ENCODE measurements at places on chromosomes 13 and 19. TPM values are rescaled to one million over a fixed set of nuclear protein-coding genes. Genes with fewer than 3 reads are reported as not detected.
A peak's percentile ranks its signal among the peaks of the same experiment; 100 is the strongest.

- no peak overlapping the region for H3K27ac ChIP-seq
- no peaks in the 10 kb centered on the region for H3K27me3 ChIP-seq
- H3K4me1 ChIP-seq: peaks cover 23% of the 10 kb centered on the region
- H3K36me3 ChIP-seq: peaks cover 32% of the 10 kb centered on the region
- DNase-seq: no peak
Observed at GRCh38 chr19:18174983-18175382, 1.4 kb downstream of the IFI30 start.

FOXA3 gene
- not detected for total RNA-seq

TSSK6 gene
- total RNA-seq: 4.4 TPM

DNA sequence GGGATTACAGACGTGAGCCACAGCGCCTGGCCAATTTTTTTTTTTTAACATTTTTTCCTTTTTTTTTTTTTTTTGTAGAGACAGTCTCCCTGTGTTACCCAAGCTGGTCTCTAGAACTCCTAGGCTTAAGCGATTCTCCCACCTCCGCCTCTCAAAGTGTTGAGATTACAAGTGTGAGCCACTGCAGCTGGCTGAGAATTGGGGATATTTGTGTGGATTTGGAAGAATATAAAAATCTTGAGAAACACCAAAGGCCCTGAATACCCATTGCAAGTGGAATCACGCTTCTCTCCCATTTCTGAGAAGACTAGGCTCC lies 79.9 kb upstream of the ABCC4 start:
- no peaks in the 10 kb centered on the region for H3K27me3 ChIP-seq
- no peak for DNase-seq
- H3K4me1 ChIP-seq: no peaks in the 10 kb centered on the region
- H3K4me3 ChIP-seq: no peak overlapping the region
- no peaks in the 10 kb centered on the region for H3K36me3 ChIP-seq

- DNase-seq: no peak
- H3K36me3 ChIP-seq: peaks cover 7% of the 10 kb centered on the region
- H3K4me3 ChIP-seq: no peak overlapping the region
- peaks cover 19% of the 10 kb centered on the region for H3K4me1 ChIP-seq
Observed at GRCh38 chr19:14558370-14559066, 13.3 kb downstream of the NDUFB7 start.

RCBTB2 gene
- 1.7 TPM for total RNA-seq

DNA sequence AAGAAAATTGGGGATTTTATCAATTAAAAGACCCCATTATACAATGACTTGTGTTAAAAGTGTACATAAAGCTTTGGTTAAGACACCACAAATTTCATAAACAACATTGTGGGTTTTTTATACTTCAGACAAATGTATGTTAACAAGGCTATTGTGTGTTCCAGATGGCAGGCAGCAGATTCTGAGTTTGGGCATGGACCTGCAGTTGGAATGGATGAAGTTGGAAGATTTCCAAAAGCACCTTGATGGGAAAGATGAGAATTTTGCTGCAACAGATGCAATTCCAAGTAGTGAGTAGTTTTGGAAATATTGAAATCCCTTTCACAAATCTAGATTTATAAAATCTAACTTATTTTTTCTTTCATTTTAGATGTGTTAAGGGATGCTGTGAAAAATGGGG lies 25.4 kb downstream of the MPHOSPH8 start:
- H3K36me3 ChIP-seq: peaks cover 53% of the 10 kb centered on the region
- DNase-seq: no peak
- no peak overlapping the region for H3K4me3 ChIP-seq
- no peaks in the 10 kb centered on the region for H3K27me3 ChIP-seq

EDNRB gene
- total RNA-seq: not detected

- H3K36me3 ChIP-seq: peaks cover 24% of the 10 kb centered on the region
- H3K27me3 ChIP-seq: no peaks in the 10 kb centered on the region
- H3K27ac ChIP-seq: peak within 1 kb of the TSS; percentile 92
- H3K4me3 ChIP-seq: peak within 1 kb of the TSS; percentile 95
Observed at GRCh38 chr19:23758187-23759074, at the start of gene ZNF681. Gene ZNF681, minus strand, starts transcription at chr19:23758891. Its CDS starts 142 bp downstream, at chr19:23758749.
